ENCODE measurements at places on chromosomes 6 and 20.

- no peak for DNase-seq
Observed at GRCh38 chr6:137740091-137740755, 126.8 kb upstream of the TNFAIP3 start.

GRCh38 chr20:36181934-36182603 is 27.5 kb downstream of the EPB41L1 start:
- DNase-seq, result no peak

DNA sequence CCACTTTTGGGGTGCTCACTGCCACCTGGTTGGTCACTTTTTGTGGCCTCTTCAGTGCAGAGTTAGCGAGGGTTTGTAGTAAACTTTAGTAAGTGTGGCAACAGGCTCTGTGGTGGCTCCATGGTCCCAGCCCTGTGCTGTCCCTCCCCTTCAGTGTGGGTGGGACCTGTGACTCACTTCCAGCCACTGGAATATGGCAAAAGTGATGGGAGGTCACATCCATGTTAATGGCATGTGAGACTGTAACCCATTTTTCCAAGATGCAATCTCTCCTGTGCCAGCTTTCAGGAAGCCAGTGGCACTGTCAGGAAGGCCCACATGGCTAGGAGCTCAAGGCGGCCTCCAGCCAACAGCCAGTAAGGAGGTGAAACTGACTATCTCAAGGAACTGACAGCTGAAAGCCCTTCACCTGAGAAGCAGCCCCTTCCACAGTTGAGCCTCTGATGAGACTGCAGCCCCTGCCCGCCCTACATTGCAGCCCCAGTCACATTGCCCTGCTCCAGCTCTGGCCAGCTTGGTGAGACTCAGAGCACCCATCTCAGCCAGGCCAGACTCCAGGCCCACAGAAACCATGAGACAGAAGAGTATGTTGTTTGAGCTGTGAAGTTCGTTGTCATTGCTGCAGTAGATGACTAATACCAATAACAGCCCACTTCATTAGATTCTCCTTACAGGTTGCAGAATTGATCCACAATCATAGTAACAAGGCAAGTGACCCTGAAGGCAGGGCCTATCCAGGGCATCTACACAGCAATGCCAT is 13.1 kb upstream of the CST7 start:
- no peak for DNase-seq

DNA sequence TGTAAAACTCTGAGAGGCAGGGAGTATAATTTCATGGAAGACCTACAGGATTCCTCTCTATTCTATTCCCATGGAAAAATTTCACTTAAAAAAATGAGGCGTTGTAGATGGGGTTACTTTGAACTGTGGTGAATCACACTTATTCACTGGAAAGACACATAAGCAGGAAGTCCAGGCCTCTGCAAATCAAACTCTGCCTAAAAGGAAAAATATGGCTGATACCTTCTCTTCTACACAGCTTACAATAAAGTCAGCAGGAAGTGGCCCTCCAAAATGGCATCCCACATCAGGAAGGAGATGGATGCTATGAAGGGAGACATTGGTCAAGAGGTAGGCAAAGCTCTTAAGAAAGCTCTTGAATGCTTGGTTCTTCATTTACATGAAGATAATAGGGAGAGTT is 115.9 kb downstream of the FYN start:
- no peak for DNase-seq

DNA sequence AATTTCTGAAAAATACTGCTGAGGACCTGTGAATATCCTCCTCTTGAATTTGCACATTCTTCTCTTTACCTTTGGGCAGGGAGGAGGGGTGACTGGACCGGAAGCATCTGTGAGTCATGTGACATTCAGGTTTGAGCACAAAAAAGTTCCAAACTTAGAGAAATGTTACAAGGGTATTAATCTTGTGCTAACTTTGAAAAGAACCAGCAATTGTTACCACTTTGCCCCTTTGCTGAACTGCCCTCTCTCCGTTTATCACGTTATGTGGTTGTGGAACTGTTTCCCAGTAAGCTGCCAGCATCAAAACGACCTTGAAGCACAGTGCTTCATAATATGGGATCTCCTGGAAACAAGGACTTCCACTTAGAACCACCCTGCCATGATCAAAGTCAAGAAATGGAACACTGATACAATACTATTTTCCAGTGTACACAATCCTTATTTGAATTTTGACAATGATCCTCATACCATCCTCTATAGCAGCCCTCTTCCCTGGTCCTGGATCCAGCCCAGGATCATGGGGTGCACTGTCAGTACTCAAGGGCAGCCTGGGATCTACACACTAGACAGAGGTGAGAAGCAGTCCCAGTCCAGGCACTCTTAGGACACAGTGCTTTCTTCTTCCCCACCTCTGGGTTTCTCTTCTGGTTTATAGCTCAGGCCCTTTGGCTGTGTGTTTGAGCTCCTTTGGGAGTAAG is 2.3 kb upstream of the TUBB1 start:
- DNase-seq, result no peak

GRCh38 chr6:112910256-112910655 is 563.1 kb downstream of the RFPL4B start:
- no peak for DNase-seq

DNA sequence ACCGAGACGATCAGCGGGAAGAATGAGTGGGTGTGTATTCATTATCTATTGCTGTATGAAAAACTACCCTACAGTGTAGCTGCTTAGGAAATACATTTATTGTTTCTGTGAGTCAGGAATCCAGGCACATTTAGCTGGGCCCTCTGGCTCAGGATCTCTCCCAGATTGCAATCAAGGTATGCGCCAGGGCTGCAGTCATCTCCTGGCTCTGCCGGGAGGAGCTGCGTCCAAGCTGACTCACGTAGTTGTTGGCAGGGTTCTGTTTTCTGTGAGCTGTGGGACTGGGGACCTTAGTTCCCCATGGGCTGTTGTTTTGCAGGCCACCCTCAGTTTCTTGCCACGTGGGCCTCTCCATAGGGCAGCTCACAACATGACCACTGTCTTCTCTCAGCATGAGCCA is 68.2 kb upstream of the FUCA2 start:
- no peak for DNase-seq

DNA sequence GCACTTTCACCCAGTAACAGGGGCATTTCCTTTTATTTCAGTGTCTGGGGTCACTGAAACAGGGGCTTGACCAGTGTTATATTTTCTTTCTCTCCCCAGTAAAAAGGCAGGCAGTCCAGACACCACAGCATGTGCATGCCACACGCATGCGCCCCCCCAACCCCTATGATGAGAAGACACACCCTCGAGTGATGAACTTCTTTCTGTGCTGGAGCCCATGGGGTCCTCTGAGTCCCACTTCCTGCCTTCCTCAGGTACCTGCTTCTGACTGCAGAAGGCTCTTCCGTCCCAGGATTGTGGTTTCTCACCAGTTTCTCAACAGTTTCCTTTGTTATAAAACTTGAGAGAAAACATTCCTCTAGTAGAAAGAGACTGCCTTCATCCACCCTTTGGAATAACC is 45.7 kb upstream of the TMEM181 start:
- DNase-seq, result no peak

- no peak for DNase-seq
Observed at GRCh38 chr6:1618311-1619097, 8.8 kb downstream of the FOXC1 start.

DNA sequence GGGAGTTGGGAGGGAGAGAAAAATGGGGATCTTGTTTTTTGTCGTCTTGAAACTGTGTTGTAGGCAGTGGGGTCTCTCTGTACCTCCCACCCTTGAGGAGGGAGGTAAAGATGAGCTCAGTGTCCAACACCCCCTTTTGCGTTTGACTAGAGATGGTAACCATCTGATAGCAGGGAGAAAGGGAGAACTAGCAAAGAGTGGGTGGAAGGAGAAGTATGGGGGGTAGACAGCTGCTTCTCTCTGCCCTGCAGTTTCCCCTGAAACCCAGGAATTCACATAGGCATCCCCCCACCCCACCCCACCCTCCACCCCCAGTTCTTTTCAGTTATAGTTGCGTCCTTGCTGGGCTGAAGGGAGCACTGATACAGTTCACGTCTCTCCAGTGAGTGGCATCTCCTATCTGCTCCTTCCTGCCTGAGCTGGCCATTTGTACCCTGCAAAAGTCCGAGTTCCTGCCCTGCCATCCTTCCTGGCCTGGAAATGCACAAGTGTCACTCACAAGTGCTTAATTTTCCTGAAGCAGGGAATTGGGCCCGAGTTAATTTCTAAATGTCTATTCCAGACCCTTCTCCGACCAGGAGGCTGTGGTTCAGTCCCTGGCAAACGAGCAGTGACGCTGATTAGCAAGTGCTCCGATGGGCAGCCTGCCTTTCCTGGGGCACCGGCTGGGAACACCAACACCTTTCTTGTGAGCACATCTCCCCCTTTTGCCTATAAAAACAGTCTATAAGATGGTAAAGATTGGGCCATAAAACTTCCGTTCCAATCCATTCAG is 1.5 kb downstream of the SIRPA start:
- DNase-seq, result no peak

DNA sequence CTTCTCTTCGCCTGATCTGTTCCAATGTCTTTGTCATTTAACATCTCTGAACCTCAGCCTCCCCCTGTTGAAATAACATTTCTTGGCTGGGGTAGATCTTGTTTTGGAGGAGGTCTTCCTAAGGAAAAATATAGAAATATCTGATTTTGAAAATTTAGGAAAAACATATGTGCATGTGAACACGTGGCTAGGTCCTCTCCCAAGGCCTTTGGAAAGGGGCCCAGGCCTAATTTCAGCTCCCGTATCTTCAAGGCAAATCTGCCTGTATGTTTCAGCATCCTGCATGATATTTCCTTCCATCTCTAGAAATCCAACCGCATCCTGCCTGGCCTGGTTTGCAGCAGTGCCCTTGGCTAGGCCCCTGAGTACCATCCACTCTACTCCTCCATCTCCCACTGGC is 261.2 kb downstream of the PHACTR1 start:
- no peak for DNase-seq

GRCh38 chr20:34322267-34323105 is 19.3 kb upstream of the AHCY start:
- no peak for DNase-seq

- DNase-seq, result no peak
Observed at GRCh38 chr20:50302341-50303057, 111.9 kb downstream of the CEBPB start.

DNA sequence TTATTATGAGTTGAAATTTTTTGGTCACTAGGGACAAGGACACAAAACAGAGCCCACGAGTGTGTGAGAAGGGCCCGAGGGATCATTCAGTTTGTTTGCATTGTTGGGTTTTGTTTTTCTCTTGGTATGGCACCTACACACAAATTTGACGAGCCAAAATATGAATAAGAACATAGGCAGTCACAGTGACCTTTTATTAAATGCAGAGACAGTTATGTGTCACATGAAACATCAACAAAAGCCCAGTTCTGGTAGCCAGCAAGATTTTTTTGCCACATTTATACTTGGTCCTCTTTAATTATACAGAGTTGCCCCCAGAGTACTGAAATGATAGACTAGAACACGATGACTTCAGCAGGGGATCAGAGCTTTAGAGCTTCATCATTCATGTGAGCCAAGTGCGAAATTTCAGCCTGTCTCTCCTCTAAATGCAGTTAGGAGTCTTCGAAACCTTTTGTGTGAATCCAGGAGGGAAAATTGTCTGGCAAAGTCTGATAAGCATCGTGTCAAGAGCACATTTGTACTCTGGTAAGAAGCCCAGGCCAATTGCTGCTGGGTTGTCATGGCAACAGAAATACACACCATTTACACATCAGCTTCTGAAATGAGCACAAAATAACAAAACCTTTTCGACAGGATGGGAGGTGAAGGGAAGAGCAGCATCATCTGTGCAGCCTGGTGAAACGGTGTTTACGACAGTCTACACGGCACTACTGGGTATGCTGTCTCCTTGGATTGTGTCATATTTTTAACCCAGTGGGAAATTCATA is 79.2 kb upstream of the RIPOR2 start:
- no peak for DNase-seq

DNA sequence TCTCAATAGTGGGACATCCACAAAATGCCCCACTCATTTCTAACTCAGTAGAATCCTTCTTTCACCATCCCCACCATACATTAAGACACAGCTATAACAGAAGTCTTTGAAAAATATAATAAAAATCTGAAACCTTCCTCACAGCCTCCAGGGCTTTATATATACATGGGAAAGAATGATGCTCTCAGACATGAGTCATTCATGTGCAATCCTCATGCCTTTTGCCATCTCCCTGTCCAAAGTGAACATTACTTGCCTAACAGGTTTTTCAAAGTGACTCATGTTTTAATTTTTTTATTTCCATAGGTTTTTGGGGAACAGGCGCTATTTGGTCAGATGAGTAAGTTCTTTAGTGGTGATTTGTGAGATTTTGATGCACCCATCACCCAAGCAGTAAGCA is 162.7 kb downstream of the RALGAPA2 start:
- no peak for DNase-seq

DNA sequence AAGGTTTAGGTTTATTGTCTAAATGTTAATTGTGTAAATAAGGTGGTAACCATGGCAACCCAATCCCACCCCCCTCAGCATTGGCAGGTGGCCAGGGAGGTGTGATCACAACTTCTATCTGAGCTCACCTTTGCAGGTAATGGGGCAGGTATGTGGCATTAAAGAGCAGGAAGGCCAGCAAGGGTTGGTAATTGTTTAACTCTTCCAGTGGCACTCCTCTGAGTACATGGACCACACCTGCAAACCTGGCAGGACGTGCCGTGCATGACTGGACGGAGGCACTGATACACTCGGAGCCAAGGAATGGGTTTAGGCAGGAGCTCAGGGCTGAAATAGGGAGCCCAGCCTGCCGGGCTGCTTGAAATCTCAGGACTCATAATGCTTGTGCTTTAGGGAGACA is 107.0 kb upstream of the BMP2 start:
- DNase-seq, result no peak

DNA sequence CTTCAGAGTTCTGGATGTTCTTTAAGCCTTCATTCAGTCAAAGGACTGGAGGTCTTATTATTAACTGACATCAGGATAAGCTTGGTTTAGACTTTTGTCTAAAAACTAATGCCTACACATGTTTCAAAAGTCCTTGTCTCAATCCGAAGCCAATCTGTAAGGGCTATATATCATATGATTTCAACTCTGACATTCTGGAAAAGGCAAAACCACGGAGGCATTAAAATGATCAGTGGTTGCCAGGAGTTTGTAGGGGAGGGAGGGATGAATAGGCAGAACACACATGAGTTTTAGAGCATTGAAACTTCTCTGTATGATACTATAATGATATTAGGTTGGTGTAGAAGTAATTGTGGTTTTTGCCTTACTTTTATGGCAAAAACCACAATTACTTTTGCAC is 1285.8 kb upstream of the CITED2 start:
- DNase-seq, result no peak

DNA sequence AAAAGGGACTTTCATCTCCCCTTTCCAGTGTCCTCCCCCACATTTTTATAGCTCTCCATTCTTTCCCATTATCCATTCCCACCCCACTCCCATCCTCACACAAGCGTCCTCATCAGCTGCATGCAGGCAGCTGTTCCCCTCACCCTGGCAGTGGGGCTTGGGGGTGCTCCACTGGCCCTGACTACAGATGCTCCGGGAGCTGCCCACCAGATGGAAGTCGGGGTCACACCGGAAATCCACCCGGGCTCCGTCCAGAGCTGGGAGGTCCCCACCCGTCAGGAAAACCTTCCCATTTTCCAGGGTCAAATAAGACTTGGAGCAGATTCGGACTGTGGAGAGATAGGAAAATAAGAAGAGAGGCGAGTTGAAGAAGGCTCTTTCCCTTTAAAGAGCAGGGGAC is 2.7 kb downstream of the GABBR1 start:
- DNase-seq, result no peak

- no peak for DNase-seq
Observed at GRCh38 chr20:25692499-25692898, 4.2 kb downstream of the ZNF337 start.

All from stimulated activated CD4-positive, alpha-beta T cell treated with anti-CD3 and anti-CD28 coated beads, Interleukin-12 subunit alpha, Interleukin-12 subunit beta, amount 100 ng/mL, for 48 hours (primary cell).